ENCODE measurements at places on chromosomes 2 and 18. TPM values are rescaled to one million over a fixed set of nuclear protein-coding genes. Genes with fewer than 3 reads are reported as not detected.
A peak's percentile ranks its signal among the peaks of the same experiment; 100 is the strongest.

Gene SPAST
- polyA plus RNA-seq: 19.1 TPM

DNA sequence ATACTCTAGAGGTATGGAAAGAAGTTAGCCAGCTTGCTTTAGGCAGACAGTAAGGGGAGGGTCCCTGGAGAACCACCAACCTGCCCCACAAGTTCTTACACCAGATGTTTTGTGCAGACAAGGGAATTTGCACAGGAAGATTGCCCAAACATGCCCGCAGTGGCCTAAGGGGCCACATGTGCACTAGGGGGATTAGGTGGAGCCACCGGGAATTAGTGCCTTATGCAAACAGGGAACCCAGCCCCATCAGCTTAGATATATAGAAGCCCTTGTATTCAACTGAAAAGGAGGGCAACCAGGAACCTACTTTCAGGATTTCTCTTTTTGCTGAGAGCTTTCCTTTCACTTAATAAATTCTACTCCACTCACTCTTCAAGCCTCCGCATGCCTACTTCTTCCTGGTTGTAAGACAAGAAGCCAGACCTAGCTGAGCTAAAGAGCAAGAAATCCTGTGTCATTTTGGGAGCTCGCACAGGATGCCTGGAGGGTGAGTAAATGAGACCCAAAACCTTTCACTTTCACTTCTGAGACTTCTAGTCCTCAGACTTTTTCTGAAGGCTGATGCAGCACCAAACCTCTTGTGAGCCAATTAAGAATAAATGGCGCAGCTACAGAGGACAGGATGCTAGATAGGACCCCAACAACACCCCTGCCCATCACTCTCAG is 146.3 kb downstream of the GCA start:
- no peak for DNase-seq

DNA sequence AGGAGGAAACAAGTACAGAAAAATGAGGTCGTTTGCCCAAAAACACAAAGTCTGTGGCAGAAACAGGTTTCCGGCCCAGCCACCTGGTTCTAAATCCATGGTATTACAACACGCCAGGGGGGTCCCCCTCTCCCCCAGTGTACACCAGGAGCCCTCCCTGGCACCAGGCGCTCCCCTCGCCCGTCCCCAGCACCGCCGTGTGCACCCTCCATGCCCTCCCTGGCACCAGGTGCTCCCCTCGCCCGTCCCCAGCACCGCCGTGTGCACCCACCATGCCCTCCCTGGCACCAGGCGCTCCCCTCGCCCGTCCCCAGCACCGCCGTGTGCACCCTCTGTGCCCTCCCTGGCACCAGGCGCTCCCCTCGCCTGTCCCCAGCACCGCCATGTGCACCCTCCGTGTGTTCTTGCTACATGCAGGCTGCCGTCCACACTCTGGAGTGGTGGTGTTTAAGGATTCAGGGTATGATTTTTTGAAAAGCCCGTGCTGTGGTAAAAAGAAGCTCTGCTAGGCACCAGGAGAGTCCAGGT is 59.8 kb upstream of the NFATC1 start:
- DNase-seq: no peak

GRCh38 chr2:133641942-133642725 is 73.9 kb upstream of the NCKAP5 start:
- DNase-seq: no peak

DNA sequence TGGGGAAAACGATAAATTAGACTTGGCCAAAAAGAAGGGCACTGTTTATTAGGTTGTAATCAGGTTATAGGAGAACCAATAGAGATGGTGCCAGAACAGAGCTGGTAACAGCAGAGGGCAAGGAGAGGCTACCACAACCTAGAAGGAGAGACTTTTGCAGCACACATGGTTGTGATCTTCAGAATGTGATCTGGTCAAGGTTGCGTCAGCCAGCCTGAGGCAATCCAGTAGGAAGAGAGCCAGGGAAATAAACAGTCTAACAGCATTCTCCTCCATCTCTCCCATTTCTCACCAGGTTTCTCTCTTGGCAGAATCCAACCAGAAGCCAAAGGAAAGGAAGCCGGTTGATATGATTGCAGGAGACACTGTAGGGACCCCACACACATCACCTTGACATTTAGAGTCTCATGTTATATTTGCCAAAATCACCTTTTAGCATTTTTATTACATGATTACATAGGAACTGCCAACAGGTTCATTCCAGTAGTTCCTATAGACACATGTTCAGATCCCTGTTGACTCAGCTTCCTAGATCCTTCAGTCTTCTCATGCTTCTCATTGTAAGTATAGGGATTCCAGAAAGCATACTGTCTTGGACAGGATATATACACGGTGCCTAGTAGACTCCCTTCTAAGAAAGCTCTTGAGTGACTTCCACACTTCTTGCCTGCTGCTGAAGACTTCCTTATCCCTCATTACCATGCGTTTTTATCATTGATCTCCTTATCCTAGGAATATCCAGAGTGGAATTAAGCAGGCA is 17.6 kb upstream of the SPATS2L start:
- no peak for DNase-seq

- no peak for DNase-seq
These were observed 194.1 kb downstream of the SMAD7 start for GRCh38 chr18:48756511-48757226.

GRCh38 chr2:186540941-186541340 is 48.9 kb upstream of the ITGAV start:
- no peak for DNase-seq

DNA sequence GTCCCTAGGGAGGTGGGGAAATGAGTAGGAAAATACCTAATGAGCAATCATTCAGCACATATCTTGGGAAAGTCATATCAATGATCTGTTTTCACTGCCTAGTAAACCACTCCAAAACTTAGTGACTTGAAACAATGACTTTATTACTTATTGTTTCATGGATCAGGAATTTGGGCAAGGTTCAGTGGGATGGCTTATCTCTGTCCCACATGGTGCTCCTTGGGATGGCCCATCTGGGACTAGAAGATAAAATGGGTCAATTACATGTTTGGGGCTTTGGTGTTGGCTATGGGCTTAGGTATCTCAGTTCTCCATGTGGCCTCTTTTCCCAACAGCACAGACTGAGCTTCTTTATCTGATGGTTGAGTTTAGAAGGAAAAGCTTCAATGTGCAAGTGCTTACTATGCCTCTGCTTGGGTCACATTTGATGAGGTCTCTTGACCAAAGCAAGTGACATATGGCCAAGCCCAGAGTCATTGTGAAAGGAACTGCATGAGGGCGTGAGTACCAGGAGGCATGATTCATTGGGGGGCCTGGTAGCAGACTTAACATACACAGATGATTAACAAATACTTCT is 218.1 kb upstream of the TNP1 start:
- DNase-seq: no peak

Gene CCBE1
- 9.9 TPM for polyA plus RNA-seq

GRCh38 chr2:67567886-67568285 is 170.8 kb downstream of the ETAA1 start:
- no peak for DNase-seq

Gene STEAP3
- 30.8 TPM for polyA plus RNA-seq

Gene DNAJC5G
- not detected for polyA plus RNA-seq

Gene GPR39
- 13.3 TPM for polyA plus RNA-seq

DNA sequence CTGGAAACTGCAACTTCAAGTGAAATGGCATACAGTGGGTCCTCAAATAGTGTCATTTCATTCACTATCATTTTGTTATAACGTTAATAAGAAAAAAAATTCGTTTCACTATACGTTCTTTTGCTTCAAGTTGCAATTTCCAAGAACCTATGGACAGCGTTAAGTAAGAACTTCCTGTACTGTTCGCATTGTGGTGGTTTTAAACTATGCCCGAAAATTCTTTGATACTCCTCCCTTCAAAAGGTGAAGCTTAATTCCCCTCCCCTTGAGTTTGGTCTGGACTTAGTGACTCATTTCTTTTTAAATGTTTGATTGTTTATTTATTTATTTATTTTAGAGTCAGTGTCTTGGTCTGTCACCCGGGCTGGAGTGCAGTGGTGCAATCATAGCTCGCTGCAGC is 20.7 kb downstream of the GNLY start:
- DNase-seq: no peak

GRCh38 chr18:72372076-72372475 is 172.1 kb downstream of the CBLN2 start:
- DNase-seq: no peak

GRCh38 chr2:164110515-164110914 is 374.7 kb upstream of the FIGN start:
- DNase-seq: no peak

GRCh38 chr18:24248359-24248758 is 109.5 kb downstream of the CABYR start:
- no peak for DNase-seq

- no peak for DNase-seq
These were observed 566.1 kb downstream of the TMEM182 start for GRCh38 chr2:103327966-103328365.

Gene ABCG5
- polyA plus RNA-seq: not detected

Gene DCDC2C
- not detected for polyA plus RNA-seq

- peak; percentile 17 for DNase-seq
These were observed 65.1 kb downstream of the CUL3 start for GRCh38 chr2:224520064-224520463.

- no peak for DNase-seq
These were observed 23.3 kb downstream of the ARMC9 start for GRCh38 chr2:231221761-231222160.

DNA sequence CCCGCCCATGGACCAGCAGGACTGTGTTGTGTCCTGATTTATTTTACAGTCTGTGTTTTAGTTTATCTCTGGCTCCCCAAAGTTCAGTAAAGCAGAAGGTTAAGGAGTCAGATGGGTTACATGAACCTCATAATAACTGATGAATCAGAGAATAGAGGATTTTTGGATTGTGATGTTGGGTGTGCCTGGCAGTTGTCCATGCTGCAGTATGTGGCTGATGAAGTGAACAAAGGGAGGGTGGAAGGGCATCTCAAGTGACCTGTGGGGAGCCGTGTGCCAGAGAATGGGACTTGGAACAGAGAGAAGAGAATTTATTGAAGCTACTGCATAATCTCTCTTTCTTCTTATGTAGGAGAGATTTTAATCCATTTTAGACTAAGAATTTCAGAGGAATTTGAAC is 145.5 kb downstream of the MAP4K4 start:
- no peak for DNase-seq

DNA sequence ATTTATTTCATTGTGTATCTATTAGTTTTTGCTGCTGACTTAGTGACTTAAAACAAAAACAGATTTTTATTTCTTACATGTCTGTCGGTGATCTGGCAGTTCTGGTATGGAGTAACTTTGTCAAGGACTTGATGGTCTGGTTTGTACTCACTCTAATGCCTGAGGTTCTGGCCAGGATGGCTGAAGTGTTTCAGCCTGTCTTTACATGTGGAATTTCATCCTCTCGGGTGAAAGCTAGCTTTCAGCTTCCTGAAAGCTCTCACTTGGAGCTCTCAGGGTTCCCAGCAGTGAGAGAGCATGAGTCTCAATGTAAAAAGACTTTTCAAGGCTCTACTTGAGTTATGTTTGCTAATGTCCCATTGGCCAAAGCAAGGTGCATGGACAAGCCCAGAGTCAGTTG is 216.4 kb downstream of the NR4A2 start:
- DNase-seq: no peak

Data from A549 (cell line).